ENCODE measurements at places on chromosomes 4 and X. TPM values are rescaled to one million over a fixed set of nuclear protein-coding genes. Genes with fewer than 3 reads are reported as not detected.

OR13H1 gene
- not detected for total RNA-seq

- no peak overlapping the region for H3K4me3 ChIP-seq
- H3K27ac ChIP-seq: no peak overlapping the region
- DNase-seq: no peak
- no peaks in the 10 kb centered on the region for H3K27me3 ChIP-seq
- no peaks in the 10 kb centered on the region for H3K36me3 ChIP-seq
Observed at GRCh38 chr4:164959896-164960295, 17.6 kb downstream of the TRIM61 start.

- H3K27me3 ChIP-seq: no peaks in the 10 kb centered on the region
- no peak for DNase-seq
- H3K4me3 ChIP-seq: no peak overlapping the region
- H3K36me3 ChIP-seq: no peaks in the 10 kb centered on the region
Observed at GRCh38 chrX:49129427-49129826, 5.9 kb upstream of the GPKOW start.

GRCh38 chrX:65508851-65509250 lies 25.7 kb downstream of the LAS1L start:
- no peaks in the 10 kb centered on the region for H3K36me3 ChIP-seq
- no peak overlapping the region for H3K27ac ChIP-seq
- no peaks in the 10 kb centered on the region for H3K4me1 ChIP-seq
- H3K4me3 ChIP-seq: no peak overlapping the region

GRCh38 chr4:131459430-131460101 lies 1689.5 kb upstream of the PCDH10 start:
- H3K36me3 ChIP-seq: no peaks in the 10 kb centered on the region
- DNase-seq: no peak
- H3K4me3 ChIP-seq: no peak overlapping the region
- H3K27ac ChIP-seq: no peak overlapping the region

DNA sequence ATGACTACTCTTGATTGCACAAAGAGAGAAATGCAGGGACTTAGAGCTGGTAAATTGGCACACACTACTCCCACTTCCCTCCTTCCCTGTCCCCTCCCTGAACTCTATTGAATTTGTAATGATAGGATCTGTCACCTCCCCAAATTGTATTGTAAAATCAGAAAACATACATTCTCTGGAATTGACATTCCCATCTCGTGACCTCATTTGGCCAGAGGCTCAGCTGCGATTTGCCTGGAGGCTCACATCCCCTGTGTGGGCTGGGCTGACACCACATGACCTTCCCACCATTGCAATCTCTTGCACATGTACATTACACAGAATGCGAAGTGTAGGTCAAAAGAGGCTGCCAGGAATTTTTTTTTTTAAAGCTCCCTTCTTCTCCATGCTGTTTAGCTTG lies 172.1 kb downstream of the MID1IP1 start:
- H3K4me1 ChIP-seq: no peaks in the 10 kb centered on the region
- no peaks in the 10 kb centered on the region for H3K27me3 ChIP-seq
- no peak for DNase-seq
- no peaks in the 10 kb centered on the region for H3K36me3 ChIP-seq
- no peak overlapping the region for H3K4me3 ChIP-seq

Measured in osteocyte (in vitro differentiated cells).